ENCODE measurements at places on chromosomes 4 and X.

DNA sequence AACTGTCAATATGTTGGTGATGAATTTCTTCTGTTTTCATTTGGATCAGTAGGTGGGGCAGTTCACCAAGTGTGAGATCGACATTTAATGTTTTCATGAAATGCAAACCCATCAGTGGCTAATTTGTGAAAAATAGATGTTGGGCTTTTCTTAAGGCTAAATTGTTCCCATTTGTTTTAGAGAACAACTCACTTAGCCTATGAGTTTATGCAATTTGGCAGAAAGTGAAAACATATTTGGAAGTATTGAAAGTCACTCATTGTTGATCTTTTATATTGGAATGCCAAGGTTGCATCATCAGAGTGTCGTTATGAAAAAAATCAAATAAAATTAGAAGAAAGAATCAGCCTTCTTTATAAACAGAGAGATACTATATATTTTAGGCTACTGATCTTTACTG is 132.4 kb downstream of the RPA4 start:
- DNase-seq = no peak

DNA sequence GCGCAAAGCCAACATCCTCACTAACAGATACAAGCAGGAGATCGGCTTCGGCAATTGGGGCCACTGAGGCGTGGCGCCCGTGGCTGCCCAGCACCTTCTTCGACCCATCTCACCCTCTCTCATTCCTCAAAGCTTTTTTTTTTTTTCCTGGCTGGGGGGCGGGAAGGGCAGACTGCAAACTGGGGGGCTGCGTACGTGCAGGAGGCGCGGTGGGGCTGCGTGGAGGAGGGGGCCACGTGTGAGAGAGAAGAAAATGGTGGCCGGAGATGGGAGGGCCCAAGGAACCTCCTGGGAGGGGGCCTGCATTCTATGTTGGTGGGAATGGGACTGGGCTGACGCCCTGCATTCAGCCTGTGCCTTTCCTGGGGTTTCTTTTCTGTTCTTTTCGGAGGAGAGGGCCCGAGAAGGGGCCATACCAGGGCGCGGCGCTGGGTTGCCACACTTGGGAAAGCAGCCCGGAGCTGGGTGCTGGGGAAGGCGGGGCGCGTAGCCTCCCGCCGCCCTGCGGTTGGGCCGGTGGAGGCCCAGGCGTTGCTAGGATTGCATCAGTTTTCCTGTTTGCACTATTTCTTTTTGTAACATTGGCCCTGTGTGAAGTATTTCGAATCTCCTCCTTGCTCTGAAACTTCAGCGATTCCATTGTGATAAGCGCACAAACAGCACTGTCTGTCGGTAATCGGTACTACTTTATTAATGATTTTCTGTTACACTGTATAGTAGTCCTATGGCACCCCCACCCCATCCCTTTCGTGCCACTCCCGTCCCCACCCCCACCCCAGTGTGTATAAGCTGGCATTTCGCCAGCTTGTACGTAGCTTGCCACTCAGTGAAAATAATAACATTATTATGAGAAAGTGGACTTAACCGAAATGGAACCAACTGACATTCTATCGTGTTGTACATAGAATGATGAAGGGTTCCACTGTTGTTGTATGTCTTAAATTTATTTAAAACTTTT is 4.5 kb downstream of the MID1IP1 start:
- DNase-seq = peak; percentile 60

DNA sequence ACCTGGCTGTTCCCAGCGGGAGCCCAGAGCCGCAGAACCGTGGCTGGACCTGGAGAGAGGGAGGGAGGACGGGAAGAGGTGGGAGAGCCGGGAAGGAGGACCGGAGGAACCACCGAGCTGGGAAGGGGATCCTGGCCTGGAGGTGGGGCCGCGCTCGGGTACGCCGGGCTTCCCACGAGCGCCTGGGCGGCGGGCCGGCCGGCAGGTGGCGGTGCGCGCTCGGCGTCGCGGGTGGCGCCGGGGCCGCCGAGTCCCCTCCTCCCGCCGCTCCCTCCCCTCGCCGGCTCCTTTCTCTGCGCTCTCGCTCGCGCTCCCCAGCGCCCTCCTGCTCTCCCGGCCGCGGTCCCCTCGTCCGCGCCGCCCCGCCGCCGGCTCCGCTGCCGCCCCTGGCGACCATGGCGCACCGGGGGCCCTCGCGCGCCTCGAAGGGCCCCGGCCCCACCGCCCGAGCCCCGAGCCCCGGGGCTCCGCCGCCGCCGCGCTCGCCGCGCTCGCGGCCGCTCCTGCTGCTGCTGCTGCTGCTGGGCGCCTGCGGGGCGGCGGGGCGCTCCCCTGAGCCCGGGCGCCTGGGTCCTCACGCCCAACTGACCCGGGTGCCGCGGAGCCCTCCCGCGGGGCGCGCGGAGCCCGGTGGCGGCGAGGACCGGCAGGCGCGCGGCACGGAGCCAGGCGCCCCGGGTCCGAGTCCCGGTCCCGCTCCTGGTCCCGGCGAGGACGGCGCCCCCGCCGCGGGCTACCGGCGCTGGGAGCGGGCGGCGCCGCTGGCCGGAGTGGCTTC is at the start of gene SORCS2:
Gene SORCS2, plus strand, starts transcription at position 287 of the 778 bp plus-strand sequence.
- peak; percentile 56 for DNase-seq

DNA sequence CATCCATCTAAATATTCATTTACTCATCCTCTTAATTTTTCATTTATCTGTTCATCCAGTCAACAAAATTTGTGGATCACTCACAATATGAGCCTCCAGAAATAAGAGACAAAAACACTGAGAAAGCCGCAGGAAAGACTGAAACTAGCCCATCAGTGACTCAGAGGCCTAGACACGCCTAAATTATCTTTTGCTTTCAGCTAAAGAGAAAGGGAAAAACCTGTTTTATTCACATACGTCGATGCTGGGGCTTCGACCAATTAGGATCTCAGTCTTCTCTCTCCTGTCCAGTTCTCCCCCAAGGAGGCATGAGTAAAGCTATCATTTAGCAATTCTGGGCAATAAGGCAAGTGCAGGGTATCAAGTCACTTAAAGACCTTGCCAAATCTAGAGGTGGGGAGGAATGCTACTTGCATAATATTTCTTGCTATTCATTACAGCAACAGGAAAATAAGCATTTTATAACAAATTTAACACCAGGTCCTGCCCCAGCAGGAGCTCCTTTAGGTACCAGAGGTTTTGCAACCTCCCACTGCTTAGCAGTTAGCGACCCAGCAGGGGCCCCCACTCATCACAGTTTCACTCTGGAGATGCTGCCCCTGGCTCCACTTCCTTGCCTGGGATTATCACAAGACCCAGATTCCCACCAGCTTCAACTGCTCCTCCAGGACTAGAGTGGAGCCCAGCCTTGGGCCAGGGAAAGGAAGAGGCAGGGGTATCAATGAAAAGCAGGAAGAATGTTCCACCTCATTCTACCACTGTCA is 30.1 kb upstream of the TMEM154 start:
- no peak for DNase-seq

DNA sequence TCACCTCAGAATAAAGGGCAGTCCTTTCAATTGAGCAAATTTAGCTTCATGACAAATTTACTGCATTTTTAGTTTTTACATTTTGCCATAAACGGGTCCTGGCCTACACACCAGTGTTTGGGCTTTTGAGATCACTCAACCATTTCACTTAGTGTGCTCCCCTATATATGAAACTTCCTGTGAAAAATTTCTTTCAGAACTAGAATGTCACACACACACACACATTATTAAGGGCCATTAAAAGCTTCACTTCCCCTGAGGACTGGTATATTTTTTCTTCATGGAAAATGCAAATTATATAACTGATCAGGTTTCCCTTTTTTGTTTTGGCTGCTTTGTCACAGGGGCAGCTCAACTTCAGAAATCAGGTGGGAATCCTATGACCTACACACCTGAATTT is 206.5 kb downstream of the ENOX2 start:
- no peak for DNase-seq

DNA sequence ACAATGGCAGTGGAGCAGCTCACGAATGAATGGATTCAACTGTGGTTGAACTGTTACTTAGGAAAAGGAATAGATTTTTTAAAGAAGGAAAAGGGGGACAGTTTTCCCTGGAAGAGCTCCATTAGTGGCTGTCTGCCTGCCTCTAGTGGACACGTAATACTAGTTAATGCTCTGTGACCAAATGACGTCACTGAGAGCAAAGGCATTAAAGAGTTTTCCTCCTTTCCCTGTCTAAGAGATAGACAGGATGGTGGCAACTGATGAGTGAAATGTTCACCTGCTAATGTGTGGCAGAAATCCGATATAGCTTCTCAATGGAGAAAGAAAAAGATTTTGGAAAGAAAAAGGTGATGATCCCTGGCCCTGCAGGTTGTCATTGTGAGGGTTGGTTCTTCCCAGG is 52.3 kb upstream of the SCML1 start:
- DNase-seq = peak; percentile 15

DNA sequence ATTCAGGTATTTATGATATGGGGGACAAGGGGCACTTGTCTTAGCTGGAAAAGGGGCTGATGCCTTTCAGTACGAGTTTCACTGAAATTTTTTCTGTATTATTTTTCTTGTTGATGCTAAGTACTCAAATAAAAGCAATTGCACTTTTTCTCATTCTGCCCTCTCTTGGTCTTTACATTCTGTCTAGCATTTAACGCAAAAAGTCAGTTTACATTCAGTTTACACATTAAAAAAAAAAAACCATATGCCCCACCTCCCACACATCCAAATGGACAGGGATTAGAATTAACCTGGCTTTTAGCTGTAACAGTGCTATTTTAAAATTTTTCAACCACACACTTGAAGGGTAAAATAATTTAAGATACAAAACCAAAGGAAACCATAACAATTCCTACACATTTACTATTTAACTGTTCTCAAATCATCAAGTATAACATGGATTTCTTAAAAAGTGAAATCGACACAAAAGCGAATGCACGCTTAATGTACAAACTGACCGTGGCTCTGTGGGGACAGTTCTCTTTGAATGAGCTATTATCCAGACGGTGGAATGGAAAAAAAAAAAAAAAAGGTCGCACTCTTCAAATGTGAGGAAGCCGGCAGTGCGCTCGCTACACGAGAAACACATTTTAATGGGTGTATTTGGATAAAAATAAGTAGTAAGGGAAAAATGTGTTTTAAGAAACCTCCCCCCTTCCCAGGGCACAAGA is 1.4 kb downstream of the AMMECR1 start:
- no peak for DNase-seq

DNA sequence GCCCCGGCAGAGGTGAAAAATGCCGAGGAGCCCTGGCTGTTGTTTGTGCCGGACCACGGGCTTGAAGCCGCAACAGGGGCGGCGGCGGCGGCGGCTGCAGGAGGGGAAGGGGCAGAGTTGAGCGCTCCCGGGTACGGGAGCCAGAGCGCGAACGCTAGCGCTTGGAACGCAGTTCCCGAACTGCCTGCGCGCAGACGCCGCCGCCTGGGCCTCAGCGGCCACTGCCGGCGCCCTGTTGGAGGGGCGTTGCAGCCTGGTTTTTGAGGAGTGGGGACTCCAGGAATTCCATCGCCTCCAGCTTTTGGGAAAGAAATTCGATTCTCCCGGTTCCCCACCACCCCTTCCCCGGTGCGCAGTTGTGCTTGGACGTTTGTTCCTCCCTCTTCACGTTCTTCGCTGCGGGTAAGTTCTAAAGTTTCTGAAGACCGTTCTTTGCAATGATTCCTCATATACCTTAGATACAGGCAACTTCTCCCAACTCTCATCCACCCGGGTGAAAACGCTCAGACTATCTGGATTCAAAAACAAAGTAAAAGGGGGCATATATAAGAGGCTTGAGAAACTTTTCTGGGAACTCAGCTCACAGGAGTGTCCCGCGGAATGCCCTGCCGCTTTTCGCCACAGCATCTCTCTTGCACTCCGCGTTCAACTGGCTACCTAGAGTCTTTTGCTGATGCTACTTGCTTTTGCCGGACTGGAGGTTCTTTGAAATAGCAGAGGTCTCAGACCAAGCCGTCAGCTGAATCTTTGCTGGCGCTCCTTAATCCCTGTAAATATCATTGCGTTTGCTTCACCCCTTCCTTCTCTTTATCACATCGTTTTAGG is 1.0 kb downstream of the FAT4 start:
- DNase-seq = peak; percentile 86

All from kidney (tissue), 22 donors.